T-helper 1 cell (primary cell): ENCODE measurements at places on chromosomes 4 and X.

- no peak for DNase-seq
Observed at GRCh38 chr4:72463724-72464123, 105.3 kb downstream of the ADAMTS3 start.

- no peak for DNase-seq
Observed at GRCh38 chr4:35970366-35970960, 273.9 kb downstream of the ARAP2 start.

DNA sequence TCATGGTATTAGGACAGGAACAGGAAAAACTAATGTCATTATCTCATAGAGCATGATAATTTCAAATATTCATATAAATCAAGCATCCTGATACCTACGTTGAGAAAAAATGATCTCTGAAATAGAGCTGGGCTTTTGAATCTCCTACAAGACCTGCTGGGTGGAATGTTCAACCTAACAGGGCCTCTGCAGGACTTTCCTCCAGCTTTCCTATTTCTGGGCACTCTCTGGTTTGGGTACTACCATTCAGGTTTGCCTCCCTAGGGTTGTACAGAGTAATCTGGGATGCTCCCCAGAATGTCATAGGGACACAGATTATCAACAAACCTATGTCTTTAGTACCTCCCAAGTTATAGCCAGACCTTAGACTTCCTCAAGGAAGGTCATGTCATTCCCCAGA, 108.9 kb downstream of the CDS1 start:
- no peak for DNase-seq

DNA sequence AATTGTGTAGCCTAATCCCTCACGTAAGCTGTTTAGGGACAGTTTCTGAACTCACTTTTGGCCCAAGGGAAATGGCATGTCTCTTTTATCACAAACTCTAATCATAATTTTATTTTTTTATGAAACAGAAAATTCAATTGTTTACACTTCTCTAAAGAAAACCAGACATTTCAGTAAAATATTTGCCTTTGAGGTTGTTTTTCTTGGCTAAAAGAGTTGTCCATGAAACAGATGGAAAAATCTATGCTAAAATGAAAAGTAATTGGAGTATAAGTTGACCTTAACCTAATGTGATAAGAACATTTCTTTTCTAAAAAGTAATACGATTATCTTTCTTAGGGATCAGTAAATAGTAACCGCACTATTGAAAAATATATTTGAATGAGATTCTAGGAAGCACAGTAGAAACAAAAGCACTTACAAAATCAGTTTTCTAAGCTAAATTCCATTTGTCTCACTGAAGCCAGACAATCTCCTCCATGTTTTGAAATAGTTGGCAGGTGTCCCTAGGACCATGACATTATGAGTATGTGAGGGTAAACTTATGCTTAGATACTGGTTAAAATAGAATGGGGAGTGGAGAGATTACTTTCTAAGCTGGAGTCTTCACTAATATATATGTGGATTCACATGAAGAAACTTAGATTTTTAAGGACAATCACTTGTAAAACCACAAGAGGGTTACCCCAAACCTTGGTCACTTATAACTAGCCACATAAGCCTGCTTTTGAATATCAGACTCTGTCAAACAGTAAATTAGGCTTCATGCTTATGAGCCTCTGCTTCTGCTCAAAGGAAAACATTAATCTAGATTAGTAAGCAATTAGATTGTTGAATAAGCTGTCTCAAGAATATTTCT, 20.1 kb upstream of the TET2 start:
- no peak for DNase-seq

DNA sequence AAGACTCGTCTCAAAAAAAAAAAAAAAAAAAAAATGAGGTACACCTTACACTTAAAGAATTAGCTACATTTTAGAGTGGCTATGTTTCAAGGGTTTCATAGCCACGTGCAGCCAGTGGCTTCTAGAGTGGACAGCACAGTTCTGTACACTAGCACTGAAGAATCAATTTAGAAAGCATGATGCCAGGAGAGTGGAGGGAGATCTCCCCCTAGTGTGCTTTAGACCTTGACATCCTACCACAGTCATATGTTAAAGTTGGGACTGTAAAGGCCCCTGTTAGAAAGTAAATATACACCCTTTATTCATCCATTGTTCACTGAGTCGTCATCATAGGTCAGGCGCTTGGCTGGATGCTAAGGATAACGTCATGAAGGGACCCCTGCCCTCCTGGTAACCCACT, 179.4 kb downstream of the QDPR start:
- DNase-seq: no peak

DNA sequence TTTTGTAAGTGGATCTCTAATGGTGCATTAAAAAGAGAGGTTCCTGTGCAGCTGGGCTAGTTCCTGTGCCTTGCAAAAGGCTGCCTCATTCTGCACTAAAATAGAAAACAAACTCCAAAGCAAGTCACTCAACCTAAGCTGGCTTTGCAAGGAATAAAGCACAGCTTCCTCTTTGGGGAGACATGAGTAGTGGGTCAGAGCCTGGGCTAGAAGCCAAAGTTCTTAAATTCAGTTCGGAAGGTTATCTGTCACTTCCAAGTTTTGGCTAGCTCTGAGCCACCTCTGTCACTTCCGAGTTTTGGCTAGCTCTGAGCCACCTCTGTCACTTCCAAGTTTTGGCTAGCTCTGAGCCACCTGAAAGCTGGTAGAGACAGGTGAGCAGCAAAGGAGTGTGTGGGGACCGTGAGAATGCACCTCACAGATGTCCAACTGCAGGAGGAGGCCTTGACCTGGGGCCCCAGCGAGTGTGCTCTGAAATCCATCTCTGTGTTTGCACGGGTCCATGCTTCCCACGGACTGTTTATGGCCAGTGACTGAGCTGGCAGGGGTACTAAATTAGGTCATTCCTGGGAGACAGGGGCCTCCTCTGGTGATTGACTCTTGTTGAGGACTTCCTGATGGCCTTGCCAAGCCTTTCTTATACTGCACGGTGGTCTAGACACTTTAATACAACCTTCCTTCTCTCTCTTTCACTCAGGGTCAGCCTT, 36.4 kb upstream of the MAMLD1 start:
- DNase-seq: no peak

GRCh38 chr4:152682143-152682941, 2.5 kb upstream of the TMEM154 start:
- DNase-seq: no peak

GRCh38 chr4:119020158-119020557, 115.5 kb upstream of the MYOZ2 start:
- DNase-seq: no peak

GRCh38 chr4:184479516-184479950, 5.2 kb upstream of the IRF2 start:
- no peak for DNase-seq

DNA sequence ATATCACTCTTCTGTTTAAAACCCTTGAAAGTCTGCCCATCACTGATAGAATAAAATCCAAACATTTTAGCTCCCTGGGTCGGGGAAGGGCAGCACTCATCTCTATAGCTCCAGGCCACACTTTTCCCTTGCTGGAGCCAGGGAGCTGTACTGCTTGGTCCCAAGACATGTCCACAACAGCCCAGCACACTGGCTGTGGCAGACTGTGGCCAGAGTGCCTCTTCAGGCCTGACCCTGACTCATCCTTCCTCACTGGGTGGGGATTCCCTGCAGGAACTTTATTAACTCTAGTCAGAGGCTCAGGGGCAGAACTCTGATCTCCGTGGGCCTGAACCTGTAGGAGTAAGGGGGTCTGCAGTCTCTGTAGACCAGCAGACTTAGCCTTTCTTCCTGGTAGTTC, 69.8 kb upstream of the CAPN6 start:
- no peak for DNase-seq
